ENCODE measurements at places on chromosomes 16 and 17. TPM values are rescaled to one million over a fixed set of nuclear protein-coding genes. Genes with fewer than 3 reads are reported as not detected.
A peak's percentile ranks its signal among the peaks of the same experiment; 100 is the strongest.

GRCh38 chr17:75191584-75191983 is 8.8 kb upstream of the SUMO2 start:
- DNase-seq, result no peak

TBC1D3H gene
- not detected for polyA plus RNA-seq

GRCh38 chr17:63441654-63442053 is 4.5 kb downstream of the CYB561 start:
- DNase-seq, result peak; percentile 36

- DNase-seq, result peak; percentile 79
Measured at GRCh38 chr16:85982563-85982939, 83.6 kb downstream of the IRF8 start.

OR3A3 gene
- polyA plus RNA-seq, result not detected

DNA sequence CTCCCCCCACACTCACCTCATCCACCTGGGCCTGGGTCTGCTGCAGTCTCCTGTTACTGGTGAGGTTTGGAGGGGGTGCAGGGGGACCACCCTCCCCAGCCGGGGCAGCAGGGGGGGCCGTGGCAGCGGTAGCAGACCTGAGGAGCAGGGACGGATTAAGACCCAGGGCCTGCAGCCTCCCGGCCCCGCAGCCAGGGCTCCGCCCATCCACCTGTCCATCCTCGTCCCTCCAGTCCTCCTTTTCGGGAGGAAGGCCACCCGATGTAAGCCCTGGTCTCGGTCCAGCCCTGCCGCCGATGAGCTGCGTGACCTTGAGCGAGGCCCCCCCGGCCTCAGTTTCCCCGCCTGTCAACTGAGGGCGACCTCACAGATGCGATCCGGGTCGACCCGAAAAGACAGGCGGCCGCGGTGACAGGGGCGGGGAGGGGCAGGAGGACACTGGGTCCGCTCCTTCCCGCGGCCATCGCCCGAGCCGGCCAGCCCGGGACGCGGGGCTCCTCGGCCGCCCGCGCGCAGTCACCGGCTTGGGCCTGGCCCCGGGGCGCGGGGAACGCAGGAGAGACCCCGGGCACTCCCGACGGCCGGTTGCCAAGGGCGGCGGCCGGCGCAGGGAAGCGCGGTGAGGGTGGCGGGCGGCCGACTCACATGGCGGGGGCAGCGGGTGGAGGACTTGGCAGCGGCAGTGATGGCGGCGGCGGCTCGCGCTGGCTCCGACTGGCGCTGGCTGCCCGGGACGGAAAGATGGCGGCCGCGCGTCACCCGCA is at the start of gene VAMP2:
Gene VAMP2 (minus strand): TSS at position 716 of the 764 bp plus-strand sequence. CDS start 69 bp downstream, at position 647.
- peak; percentile 85 for DNase-seq

SPATA2L gene
- 3.1 TPM for polyA plus RNA-seq

DNA sequence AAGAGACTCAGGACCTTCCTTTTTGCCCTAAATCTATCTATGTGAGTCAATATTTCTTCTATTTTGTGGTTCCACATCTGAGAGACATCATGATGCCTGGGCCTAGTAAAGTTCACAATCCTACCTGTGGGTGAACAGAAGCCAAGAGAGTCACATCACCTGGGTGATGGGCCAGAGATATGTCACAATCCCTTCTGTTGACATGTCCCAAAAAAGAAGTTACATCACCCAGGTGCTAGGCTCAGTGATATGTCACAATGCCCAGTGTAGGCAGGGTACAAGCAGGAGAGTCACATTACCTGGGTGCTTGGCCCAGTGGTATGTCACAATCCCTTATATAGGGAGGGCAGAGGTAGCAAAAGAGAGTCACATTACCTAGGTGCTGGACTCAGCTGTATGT is 2101.9 kb downstream of the TP53TG3F start:
- DNase-seq, result no peak

DNA sequence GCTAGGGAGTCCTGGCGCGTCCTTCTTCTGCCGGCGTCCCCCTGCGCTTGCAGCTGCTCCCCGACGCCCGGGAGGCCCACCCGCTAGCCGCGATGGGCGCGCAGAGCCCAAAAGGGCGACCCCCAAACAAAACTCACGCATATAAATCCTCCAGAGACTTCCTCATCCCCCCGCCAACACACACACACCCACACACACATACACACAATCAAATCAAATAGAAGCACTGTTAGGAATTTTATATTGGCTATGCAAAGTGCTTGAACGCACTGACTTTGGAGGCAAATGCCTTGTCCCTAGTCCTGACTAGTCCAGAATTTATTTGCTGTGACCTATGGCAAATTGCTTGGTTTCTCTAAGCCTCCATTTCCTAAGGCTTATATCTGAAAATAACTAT is 23.8 kb upstream of the CRYM start:
- DNase-seq, result no peak

DNA sequence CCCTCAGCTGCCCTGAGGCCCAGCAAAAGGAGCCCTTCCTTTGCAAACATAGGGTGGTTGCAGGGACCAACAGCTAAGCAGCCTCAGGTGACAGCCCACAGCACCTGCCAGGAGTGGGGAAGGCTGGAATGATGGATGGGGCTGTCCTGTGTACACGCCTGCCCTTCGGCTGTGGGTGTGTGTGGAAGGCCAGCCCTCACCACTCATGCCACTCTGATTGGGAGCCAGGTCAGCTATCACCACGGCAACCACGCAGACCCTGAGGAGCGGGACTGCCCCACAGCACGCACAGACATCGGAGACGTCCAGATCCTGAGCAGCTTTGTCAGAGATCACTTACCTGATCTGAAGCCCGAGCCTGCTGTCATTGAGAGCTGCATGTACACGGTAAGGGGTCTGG is 11.9 kb downstream of the PIPOX start:
- no peak for DNase-seq

GRCh38 chr16:50152351-50152806 is 727 bp upstream of the TENT4B start:
- DNase-seq, result no peak

DNA sequence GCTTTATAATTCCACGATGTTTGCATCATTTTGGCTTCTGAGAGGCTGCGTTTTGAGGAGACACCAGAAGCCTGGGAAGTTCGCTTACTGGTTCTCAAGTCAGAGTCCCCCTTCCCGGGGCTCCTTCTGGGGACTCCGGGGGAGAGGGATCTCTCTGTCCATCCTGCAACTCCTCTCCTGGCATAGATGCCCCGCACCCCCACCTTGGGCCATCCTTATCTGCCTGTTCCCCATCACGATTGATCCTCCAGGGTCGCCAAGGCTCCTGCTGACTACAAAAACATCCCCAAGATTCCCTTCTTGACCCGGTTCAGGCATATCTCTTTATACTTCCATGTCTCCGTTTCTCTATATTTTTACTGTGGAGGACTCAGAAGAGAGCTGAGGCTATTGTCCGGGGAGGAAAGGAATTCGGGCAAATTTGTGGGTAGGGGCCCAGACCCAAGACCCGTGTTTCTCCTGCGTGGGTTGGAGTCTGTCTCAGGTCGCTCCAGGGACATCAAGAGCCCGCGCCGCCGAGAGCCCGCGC is 18.4 kb upstream of the HOXB13 start:
- DNase-seq, result no peak

GRCh38 chr16:164827-165538 is 795 bp upstream of the HBM start:
- no peak for DNase-seq

- DNase-seq, result no peak
Measured at GRCh38 chr17:14461227-14461548, 160.3 kb downstream of the HS3ST3B1 start.

Measured in right cardiac atrium (tissue), 5 donors.